Lower lobe of right lung (tissue), 2 donors: ENCODE measurements at places on chromosomes 16 and 17. TPM values are rescaled to one million over a fixed set of nuclear protein-coding genes. Genes with fewer than 3 reads are reported as not detected.

GRCh38 chr17:50053654-50053960, 2.3 kb upstream of the ITGA3 start:
- peaks cover 65% of the 10 kb centered on the region for H3K4me1 ChIP-seq
- H3K27ac ChIP-seq, result peak overlapping the region; percentile 96
- no peaks in the 10 kb centered on the region for H3K27me3 ChIP-seq
- no peaks in the 10 kb centered on the region for H3K36me3 ChIP-seq

DNA sequence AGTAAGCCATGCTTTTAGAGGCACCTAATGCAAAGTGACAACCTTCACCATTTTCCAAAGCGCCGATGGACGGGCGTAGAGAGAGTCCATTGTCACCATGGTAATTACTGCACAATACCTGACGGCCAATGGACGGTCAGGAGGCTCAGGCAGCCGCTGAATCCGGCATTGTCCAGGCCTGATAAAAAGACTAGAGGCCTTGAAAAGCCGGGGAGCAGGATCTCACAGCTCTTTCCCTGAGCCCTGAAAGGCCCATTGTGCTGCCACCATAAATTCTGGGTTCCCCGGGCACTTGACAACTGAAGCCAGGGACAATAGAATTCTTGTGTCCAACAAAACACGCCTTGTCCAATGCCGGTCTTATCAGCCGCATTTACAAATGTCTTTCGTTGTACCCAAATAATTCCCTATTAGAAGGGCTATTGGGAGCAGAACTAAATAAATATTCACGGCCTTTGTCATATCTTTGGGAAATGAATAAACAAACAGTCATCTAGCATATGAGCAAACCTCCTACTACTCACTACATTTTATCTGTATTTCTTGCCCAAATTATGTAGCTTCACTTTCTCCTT, 62.4 kb downstream of the CDH11 start:
- H3K27me3 ChIP-seq, result no peaks in the 10 kb centered on the region
- H3K4me1 ChIP-seq, result peaks cover 6% of the 10 kb centered on the region
- H3K27ac ChIP-seq, result no peak overlapping the region
- no peaks in the 10 kb centered on the region for H3K36me3 ChIP-seq

GRCh38 chr17:77072670-77073069, 68.1 kb upstream of the SEC14L1 start:
- no peak overlapping the region for H3K4me3 ChIP-seq
- no peak overlapping the region for H3K27ac ChIP-seq
- peaks cover 7% of the 10 kb centered on the region for H3K4me1 ChIP-seq
- H3K27me3 ChIP-seq, result peaks cover 40% of the 10 kb centered on the region
- no peaks in the 10 kb centered on the region for H3K36me3 ChIP-seq

DNA sequence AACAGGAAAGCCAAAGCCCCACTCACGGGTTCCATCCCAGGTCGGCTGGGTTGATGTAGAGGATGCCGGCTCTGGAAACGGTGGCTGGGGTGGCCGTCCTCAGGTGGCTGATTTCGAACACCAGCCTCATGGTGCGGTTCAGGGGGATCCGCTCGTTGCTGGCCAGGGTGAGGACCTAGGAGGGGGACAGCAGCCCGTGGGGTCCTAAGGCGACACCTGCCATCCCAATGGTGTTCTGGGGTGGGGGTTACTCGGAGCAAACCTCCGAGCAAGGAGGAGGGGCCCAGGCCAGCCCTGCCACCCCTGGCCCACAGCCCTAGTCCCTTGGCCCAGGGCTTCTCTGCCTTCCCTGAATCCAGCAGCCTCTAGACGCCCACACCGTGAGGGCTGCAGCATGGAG, 86.5 kb downstream of the DNAH17 start:
- no peaks in the 10 kb centered on the region for H3K27me3 ChIP-seq
- H3K4me1 ChIP-seq, result no peaks in the 10 kb centered on the region
- H3K36me3 ChIP-seq, result no peaks in the 10 kb centered on the region
- H3K4me3 ChIP-seq, result no peak overlapping the region
- no peak for DNase-seq

CCDC40 gene
- total RNA-seq, result 14.1 TPM

SLC6A2 gene
- total RNA-seq, result not detected
